MM.1S (cell line): ENCODE measurements at places on chromosomes 6 and 20.

- no peak for DNase-seq
Observed at GRCh38 chr20:58277578-58278472, 31.7 kb upstream of the RAB22A start.

GRCh38 chr6:44641344-44642031 is 254.0 kb downstream of the CDC5L start:
- no peak for DNase-seq

- DNase-seq = no peak
Observed at GRCh38 chr20:57259121-57259937, 7.1 kb downstream of the BMP7 start.

DNA sequence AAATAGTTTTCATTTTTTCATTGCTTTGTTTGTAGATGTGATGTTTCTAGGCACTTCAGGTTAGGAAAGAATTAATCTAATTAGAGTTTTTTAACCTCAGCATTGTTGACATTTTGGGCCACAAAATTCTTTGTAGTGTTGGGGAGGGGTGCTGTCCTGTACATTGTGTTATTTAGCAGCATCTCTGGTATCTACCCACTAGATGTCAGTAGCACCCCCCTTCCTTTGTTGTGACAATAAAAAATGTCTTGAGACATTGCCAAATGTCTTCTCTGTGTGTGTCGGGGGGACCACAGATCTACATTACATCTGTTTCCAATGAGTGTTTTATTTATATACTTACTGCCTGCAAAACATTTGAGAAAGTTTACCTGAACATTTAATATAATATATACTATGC is 45.6 kb downstream of the EYA4 start:
- DNase-seq = peak; percentile 37

GRCh38 chr20:40019510-40019909 is 669.5 kb downstream of the MAFB start:
- DNase-seq = no peak

DNA sequence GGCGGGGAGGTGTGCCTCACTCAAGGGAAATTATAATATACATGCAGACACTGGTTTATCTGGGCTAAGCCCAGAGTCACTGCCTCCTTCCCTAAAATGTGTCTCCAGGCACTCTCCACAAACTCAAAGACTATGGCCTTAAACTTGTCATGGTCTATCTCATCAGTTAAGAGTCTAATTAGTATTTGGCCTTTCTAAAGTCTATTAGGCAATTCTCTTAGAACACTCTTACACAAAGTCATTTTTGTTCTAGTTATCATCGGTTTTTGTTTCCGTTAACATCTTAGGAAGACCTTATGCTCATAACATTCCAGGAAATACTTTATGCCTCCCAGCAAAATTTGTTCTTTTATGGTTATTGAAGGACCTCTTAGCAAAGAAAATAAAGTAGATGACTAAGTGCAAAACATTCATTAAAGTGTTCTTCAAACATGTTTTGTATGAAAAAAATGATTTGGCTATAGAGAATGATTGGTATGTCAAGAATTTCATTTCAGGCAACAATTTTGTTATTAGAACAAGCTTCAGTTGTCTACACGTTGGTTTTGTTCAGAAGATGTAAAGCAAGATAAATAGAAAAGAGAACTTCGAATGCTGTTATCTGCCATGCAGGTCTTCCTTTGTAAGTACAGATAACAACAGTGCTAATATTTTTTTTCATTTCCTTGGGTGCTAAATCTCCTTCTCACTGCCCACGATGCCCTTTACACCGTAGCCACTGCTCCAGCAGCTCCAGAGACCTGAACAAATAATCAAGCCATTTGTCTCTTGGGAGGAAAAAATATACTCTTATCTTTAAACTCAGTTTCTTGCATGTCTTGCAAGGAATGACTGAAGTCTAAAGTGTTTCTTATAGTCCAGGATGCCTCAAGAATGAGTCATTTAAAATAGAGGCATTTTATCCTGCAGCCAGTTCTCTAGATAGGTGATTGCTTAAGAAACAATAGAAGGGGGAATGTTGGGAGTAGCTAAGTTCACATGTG is 170.4 kb downstream of the HTR1B start:
- no peak for DNase-seq

DNA sequence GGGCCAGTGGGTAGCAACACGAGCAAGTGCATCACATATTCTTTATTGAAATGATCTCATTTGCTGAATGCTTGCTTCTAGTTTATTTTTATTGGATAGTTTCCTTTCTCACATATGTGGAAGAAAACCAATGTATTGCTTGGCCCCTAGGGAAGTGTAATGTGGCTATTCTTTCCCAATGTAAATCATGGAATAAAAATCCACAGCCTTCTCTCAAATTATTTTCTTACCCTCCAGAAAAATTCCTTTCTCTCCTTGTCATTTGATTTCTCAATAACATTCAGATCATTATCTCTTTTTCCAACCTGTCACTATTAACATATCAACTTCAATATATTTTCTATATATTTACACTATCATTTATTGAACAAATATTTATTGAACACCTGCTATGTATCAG is 51.9 kb upstream of the PTPRK start:
- DNase-seq = no peak

DNA sequence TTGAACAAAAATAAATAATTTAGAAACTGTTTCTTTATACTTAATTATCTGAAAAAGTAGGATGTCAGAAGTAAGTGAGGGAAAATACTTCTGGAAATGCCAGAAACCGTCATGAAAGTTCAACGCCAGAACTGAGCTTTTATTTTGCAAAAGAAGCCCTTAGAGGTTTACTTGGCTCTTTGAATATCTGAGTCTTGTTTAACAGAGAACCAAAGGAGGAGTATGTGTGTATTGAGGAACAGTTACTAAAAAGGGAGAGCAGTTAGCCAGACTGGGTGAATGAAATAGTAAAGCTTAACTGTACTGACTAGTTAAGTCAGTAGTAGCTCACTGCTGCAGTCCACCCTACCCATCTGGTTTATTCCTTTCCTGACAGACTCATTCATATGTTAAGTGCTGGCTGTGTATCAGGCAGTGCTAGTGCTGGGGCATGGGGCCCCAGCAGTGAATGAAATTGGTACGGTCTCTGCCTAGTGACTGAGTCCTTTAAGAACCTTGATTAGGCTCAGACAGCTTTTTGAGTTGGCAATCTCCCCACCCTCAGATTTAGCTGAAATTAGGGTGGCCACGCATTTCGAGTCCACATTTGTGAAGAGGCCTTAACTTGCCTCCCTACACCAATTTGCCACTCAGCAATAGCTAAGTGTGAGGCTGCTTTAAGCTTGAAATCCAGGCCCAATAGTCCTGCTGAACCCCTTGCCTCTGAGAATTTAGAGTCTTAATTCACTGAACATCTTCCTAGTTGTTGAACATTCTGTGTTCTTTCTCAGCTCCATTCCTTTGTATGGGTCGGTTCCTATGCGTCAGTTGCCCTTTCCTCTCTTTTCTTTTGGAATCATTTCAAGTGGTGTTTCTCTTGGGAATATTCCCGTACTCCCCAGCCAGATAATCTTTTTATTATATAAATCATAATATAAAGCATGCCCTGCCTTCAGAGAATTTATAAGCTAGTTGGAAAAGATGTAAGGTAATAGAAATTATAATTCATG is 20.2 kb downstream of the MAP3K4 start:
- no peak for DNase-seq

GRCh38 chr6:139751179-139751578 is 376.7 kb upstream of the CITED2 start:
- no peak for DNase-seq

GRCh38 chr6:48475275-48475674 is 364.3 kb upstream of the PTCHD4 start:
- no peak for DNase-seq

DNA sequence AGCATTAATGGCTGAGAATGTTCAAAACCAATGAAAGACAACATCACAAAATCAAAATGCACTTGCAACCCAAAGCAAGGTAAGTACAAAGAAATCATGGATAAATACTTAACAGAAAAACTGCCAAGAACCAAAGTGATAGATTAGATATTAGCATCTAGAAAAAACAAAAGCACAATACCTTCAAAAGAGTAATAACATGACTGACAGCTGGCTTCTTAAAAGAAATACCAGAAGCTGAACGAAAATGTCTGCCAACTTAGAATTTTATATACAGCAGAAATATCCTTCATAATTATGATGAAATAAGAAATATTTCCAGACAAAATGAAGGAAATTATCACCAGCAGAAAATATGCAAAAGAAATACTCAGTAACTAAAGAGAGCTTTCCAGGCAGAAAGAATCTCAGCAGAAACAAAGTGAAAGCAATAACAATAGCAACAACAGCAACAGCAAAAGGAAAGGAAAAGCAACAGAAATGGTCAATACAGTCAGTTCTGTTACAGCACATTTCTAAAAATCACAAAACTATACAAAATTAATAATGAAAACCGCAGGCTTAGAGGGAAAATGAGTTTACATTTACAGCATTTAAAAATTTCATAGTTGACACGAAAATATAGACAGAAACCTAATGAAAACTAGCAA is 121.5 kb upstream of the MAN1A1 start:
- DNase-seq = no peak

DNA sequence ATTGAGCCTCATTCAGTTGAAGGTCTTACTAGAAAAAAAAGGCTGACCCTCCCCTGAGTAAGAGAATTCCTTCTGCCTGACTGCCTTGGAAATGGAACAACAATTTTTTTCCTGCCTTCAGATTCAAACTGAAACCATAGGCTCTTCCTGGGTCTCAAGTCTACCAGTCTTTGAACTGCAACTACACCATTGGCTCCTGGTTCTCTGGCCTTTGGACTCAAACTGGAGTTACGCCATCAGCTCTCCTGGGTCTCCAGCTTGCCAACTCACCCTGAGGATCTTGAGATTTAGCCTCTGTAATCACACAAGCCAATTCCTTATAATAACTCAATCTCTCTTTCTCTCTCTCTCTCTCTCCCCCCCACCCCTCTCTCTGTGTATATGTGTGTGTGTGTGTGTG is 36.0 kb upstream of the SNX9 start:
- no peak for DNase-seq

DNA sequence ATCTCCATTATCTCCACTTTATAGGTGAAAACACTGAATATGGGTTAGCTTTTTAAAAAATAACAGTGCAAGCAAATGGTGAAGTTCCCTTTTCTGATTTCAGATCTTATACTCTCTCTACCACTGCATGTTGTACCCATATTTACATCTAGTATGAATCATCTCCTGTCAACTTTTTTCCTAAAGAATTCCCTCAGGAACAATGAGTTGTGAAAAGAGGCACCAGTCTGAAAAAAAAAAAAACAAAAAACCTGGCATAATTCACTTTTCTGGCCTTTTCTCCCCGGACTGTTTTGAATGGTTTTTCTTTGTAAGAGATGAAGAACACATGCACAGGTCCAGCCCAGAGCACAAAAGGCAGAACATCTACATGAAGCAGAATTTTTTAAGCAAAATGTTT is 596.0 kb downstream of the COL12A1 start:
- DNase-seq = no peak

DNA sequence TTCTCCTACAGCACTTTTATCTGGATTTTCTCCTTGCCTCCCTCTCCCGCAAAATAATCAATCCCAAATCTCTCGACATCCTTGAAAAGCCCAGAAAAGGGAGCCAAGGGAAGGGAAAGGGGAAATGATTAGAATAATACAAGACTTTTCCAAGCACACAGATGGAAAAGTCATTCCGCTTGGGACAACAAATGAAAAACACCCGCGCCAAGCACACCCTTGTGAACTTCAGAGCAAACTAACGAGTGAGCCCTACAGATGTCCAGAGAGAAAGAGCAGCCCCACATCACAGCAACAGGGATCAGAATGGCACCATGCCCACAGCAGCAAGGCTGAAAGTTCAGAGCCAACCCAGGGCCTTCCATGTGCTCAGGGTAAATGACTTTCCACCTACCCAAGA is 49.6 kb downstream of the NINL start:
- no peak for DNase-seq
